ENCODE measurements at places on chromosomes 1 and 21.
A peak's percentile ranks its signal among the peaks of the same experiment; 100 is the strongest.

GRCh38 chr1:157269656-157270375, 131.6 kb upstream of the ETV3 start:
- no peak for DNase-seq

- DNase-seq, result no peak
These were observed at the start of gene PTPRC for GRCh38 chr1:198638894-198639635. TSS of gene PTPRC (plus strand) at chr1:198639040. CDS start at chr1:198639269, 229 bp downstream.

DNA sequence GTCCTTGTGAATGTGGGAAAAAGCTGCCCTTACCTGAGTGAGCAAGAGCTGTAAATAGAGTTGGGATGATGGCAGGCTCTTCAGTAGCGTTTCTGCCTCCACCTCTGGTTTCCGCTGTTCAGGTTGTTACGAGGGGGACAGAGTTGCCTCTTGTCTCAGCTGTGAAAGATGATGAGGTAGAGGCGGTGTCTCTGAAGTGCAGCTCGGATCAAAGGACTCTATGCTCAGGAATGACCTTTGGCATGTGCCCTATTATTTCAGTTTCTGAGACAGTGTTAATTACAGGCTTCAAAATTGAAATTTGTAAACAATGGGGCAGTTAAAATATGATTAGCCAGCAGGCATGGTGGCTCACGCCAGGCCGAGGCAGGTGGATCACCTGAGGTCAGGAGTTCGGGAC, 70.3 kb downstream of the VPS26C start:
- no peak for DNase-seq

GRCh38 chr1:55233145-55233777, 18.1 kb upstream of the USP24 start:
- DNase-seq, result no peak

- DNase-seq, result no peak
These were observed 29.1 kb upstream of the SAMD13 start for GRCh38 chr1:84272401-84272800.

DNA sequence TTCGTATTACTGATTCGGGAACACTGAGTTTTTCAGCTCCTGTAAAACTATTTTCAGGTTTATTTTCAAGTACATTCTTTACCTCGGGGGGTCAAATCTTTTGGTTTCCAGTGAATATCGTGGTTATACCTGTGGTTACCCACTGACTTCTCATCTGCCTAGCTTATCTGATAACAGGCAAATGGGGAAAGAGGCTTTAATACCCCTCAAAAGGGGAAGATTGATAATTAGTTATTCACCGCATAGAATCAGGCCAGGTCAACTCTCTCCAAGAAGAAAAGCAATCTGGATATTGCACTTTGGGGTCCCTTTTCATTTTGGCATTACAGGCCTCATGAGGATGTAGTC, 23.0 kb downstream of the RUNX1 start:
- no peak for DNase-seq

GRCh38 chr1:21324368-21325141, 34.3 kb upstream of the ECE1 start:
- peak; percentile 38 for DNase-seq

GRCh38 chr1:14310476-14310875, 288.0 kb upstream of the KAZN start:
- no peak for DNase-seq

DNA sequence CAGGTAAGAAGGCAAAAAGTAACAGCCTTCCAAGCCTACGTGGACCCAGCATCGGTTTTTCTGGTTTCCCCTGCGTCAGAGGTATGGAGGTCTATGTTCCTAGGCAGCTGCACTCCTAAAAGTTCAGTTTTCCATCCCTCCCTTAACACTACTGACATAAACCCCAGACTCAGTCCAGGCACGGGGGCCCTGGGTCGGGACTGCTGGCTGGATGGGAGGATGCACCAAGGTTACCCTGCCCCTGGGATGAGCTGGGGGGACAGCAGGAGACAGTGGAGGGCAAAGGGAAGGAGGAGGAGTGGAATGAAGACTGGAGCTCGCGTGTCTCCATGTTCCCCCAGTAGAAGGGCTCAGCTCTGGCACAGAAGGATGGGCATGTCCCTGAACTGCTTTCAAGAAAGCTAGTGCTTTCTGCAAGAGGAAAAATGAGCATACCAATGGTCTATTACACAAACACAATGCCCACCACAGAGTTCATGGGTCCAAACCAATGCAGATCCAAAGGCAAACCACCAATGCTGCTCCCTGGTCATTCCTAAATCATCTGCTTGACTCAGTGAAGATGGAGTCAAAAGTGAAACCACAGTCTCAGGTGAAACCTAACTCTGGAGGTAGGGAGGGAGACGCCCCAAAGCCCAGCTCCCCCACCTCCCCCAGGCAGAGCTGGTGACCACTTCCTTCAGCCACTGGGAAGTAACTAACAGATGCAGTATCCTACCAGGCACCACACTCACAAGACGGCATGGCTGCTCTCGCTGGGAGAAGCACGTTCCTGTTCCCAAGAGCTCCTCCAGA, 54.9 kb downstream of the CD46 start:
- DNase-seq, result no peak

GRCh38 chr1:189851806-189852367, 625.8 kb downstream of the BRINP3 start:
- no peak for DNase-seq

- no peak for DNase-seq
These were observed 219.9 kb downstream of the KCTD3 start for GRCh38 chr1:215786997-215787396.

- no peak for DNase-seq
These were observed 53.4 kb downstream of the PKN2 start for GRCh38 chr1:88737338-88737927.

DNA sequence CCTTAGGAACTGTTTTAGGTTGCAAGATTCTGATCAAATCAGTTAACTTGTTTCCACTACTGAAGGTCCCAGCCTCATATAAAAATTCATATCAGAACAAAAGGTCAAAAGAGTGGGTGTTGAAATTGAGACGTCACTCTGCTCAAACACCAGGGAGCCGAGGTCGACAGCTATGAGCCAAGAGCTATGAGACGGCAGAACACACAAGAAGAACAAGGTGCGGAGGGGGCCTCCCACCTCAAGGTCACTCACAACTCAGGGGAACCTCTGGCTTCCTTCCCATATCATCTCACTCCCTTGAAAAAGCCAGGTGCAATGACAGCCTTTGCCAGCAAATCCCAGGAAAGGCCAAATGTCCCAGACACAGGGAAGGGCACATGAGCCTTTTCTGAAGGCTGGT, 749 bp downstream of the SEC16B start:
- no peak for DNase-seq

- no peak for DNase-seq
These were observed 21.8 kb upstream of the CNIH3 start for GRCh38 chr1:224594360-224594759.

GRCh38 chr1:56501426-56501825, 77.9 kb downstream of the PLPP3 start:
- no peak for DNase-seq

DNA sequence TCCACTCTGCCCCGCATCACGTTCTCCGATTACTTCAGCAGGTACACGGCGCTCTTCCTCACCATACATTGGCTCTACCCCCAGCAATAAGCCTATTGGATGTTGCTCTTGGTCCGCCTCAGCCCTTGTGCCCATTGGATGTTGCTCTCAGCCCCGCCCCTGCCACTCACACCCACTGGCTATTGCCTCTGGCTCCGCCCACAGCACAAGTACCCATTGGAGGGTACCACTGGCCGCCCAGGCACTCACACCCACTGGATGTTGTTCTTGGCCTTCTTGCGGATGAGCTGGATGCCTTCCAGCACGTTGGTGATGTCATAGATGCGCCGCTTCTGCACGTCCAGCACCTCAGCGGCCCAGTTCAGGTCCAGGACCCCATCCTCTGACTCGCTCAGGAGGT, 9.4 kb downstream of the E2F2 start:
- no peak for DNase-seq

DNA sequence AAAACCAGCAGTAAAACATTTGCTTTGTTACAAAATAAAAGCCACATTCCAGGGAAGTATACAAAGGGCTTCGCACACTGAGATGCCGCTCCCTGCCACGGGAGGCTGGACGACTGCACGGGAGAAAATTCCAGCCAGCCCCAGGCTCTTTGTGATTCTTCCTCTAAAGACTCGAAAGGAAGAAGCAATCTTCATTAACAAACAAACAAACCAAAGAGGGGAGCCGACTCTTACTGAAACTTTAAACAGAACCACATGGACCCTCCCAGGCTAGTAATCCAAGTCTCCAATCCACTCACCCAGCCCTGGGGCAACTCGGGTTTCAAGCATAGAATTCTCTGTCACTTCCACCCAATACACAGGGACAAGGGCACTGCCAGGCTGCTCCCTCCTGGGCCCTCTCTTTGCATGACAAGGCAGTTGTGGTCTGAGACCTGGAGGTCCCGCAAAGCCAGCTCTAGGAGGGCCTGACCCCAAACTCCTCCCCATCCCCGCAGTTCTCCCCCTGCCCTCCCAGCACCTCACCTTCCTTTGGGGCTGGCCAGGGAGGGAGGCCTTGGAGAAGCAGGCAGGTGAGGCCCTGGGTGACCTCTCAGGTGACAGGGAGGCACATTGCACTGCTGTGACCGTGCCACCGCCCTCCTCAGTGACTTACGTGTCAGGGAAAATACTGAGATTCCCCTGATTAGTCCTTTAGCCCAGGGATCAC, 26.6 kb upstream of the COL18A1 start:
- DNase-seq, result no peak

DNA sequence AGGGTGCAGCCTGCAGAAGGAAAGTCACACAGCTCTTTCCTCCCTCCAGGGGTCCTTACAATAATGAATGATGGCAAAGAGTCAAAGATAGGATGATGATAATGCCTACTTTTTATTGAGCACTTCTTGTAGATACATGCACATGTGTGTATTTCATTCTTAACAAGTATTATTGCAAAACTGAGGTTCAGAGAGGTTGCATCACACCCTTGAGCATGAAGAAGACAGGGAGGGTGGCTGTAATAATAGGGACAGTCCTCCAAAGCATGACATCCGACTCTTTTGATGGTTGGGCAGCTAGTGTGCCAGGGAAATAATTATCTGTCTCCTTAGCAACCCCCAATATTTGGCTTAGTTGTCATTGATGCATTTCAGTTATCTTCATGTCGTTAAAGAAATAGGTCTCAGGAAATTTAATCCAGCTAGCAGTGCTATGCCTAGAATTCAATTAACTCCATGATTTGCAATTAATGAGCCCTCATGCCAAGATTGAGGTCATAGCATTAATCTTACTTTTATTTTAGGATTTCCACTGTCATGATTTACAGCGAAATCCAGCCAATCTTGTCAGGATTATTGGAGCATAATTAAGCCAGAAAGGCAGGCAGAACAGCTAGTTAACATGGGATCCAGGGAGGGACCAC, 35.0 kb downstream of the DNAJC6 start:
- no peak for DNase-seq

DNA sequence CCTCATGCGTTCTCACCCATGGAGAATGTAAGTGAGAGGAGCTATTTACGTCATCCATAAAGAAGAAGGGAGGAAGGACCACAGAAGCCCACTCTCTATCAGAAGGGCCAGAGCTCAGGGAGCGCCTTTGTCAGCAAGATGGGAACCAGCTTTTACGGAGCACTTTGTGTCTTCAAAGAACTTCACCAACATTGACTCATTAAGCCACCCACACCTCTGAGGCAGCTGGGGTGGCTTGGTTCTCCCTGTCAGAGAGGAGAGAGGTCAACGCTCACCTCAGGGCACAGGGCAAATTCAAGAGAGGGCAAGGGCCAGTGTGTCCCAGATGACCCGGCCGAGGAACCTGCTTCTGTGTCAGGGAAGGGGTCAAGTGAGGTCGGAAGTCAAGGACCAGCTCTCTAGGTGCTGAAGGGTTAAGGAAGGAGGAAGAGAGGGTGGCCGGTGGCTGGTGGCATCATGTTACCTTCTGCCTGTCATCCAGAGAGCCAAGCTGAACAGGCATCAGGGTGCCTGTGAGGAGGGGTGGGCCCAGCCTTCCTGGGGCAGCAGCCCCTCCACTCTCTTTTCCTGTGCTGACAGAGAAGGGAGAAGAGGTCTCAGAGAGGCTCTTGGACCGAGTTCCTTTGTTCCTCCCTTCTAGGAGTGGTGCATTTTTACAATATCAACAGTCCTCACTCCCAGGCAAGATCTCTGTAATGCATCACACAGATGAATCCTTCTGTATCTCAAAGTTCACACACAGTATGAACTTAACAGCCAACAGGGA, 109.0 kb downstream of the ETS2 start:
- no peak for DNase-seq

- no peak for DNase-seq
These were observed 54.1 kb downstream of the DTL start for GRCh38 chr1:212089560-212090163.

DNA sequence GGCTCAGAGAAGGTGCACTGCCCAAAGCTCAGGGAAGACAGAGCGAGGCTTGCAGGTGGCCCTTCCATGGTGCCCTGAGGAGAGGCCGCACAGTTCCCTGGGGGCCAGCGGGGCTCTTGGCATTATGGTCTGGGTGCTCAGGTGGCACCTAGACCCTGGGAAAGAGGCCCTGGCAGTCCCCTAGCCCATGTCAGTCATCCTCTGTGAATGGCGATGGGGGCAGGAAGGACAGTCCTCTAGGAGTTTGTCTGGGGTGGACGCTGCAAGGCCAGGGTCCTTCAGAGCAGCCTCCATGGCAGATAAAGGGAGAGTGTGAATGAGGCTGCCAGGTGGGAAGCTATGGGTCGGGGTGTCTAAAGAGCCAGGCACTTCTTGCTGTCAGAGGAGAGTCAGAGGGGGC, 345.9 kb upstream of the VAMP3 start:
- DNase-seq, result no peak

GRCh38 chr1:53133261-53134041, 9.0 kb downstream of the SLC1A7 start:
- no peak for DNase-seq

GRCh38 chr1:162213281-162213912, 143.9 kb downstream of the NOS1AP start:
- DNase-seq, result no peak

DNA sequence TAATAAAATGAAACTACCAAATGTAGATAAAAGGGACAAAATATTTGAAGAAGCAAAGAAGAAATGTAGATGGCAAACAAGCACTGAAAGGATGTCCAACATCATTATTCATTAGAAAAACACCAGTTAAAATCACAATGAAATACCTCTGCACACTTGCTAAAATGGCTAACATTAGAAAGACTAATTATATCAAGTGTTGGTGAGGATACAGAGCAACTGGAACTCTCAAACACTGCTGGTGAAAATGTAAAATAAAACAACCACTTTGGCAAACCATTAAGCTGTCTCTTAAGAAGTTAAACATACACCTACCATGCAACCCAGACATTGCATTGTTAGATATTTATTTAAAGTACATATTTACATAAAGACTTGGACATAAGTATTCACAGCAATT, 138.6 kb upstream of the FGGY start:
- no peak for DNase-seq

GRCh38 chr1:37995751-37996345, 6.0 kb upstream of the SF3A3 start:
- DNase-seq, result no peak
